WTC11 (cell line): ENCODE measurements at places on chromosomes 11 and 22.
A peak's percentile ranks its signal among the peaks of the same experiment; 100 is the strongest.

DNA sequence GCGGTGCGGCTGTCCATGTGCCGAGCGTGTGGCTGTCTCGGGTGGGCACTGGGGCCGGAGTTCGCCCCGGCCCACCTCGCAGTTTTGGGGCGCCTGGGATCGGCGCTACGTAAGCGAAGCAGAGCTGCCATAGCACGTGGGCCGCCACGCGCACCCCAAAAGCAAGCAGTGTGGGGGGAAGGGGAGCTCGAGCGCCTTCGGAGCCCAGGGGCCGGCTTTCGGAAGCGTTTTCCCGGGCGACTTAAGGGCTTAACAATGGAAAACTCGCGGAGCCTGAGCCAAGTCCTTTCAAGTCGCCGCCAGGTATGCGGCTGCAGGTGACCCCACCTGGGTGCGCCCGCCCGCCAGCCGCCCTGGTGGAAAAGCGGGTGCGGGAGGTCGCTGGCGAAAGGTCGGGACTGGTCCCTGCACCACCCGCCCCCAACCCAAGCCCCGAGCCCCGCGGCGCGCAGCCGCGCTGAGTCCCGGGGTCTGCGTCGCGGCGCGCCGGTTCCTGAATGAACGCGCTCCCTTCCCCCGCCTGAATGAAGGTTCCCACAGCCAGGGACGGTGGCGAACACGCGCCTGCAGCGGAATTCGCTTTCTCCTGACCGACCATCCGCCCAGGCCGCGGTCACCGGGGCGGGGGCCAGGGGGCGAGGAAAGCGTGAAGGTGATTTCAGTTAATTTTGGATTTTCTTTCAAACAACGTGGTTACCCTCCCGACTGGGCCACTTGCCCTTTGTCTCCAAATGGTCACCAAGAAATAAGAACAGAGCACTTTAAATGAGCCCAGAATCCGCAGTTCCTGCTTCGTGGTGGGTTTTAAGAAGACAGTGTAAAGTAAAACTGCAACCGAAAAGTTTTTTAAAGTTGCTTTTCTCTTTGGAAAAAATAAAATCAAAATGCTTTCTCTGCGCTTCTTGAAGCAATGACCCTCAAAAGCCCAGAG, 2.8 kb upstream of the CCND1 start:
- DNase-seq, result peak; percentile 81

DNA sequence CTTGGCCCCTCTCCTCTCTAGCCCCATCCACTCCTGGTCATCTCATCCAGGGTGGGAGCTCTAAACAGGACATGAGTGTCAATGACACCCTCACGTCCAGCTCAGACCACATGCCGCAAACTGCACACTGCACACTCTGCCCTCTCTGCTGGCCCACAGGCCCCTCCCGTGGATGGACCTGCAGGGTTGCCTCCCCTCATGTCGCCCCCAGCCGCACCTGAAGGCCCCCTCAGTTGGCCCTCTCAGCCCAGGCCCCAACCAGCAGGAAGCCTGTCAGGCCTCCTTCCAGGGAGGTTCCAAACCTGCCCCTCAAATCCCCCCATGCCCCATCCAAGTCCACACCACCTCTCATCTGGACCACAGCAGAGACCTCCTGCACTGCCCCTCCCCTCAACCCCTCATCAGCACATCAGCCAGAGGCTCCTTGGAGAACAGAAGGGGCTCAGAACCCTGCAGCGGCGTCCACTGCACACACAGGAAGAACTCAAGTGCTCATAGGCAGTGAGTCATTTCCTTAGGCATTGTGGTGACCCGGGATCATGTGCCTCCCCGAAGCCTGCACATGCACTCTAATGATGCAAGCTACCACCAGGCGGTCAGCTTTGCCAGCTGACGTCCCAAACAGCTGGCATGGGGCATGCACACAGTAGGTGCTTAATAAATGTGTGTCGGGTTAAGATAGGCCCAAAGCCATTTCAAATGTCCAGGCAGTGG, 12.9 kb upstream of the CDKN1C start:
- no peak for DNase-seq

DNA sequence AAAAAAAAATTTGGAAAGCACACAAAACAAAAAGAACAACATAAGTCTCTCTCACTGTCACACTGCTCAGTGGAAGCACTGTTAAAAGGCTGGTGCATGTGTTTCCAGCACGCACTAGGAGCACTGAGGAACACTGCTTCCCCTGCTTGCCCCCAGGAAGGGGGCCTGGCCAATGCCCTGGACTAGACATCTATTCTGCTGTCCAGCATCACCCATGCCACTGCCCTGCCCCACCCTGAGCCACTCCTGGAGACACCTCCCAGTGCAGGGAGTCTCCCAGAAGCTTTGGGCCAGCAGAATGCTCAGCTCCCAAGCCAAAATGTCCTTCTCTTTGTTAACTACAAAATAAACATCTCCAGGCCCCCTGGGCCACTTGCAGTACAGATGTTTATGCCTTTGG, 49.7 kb upstream of the EMID1 start:
- no peak for DNase-seq

GRCh38 chr22:36743591-36744412, 32.1 kb downstream of the IFT27 start:
- peak; percentile 9 for DNase-seq

GRCh38 chr11:65791719-65792213, 4.9 kb downstream of the OVOL1 start:
- no peak for DNase-seq
